Stimulated activated CD8-positive, alpha-beta memory T cell treated with anti-CD3 and anti-CD28 coated beads, Interleukin-7, amount 100 ng/mL, for 1 hour (primary cell): ENCODE measurements at places on chromosomes 4 and X.

- DNase-seq = no peak
These were observed 379.8 kb downstream of the DCAF12L2 start for GRCh38 chrX:125786316-125786715.

DNA sequence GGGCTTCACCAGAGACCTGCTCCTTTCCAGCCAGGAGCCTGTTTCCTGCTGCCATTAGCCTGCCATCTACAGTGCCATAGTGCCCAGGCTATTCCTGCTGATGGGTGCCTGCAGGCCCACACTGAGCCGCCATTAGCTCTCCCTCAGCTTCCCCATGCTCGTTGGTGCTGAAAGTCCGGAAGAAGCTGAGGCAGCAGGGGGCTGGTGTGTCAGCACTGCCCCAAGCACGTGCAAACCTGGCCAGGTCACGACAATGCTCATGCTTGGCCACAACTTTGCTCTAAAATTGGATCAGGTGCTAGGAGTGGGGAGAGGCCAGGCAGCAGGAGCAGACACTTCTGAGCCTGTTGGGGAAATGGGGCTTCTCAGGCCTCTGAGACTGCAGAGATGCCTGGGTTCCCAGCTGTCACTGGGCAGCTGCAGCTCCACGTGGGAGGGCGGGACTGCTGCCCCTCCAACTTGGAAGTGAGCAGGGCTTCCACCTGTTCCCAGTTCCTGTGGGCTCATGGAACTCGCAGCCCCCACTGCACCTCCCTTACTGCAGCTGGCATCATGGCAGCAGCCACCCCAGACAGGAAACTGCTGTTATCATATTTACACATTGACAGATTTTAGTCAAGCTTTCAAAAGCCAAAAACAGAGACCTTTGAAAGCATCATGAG, 913.9 kb downstream of the FSTL5 start:
- no peak for DNase-seq

DNA sequence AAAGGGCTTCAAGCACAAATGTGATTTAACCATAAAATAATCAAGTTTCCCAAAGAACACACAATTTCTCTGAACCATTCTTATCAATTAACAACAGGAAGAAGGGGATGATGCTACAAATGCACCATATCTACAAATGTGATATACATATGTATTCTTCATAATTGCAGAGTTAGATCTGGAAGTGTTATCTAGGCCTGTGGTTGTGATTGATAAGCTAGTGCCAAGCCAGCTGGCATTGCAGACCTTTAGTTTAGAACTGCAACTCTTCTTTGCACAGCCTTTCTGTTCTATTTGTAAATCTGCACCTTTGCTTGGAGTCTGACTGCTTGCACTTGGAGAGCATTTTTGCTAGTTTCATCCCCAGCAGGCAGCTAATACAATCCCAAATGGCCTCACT, 145.5 kb upstream of the NPY2R start:
- no peak for DNase-seq

- DNase-seq = no peak
These were observed 118.6 kb downstream of the LRBA start for GRCh38 chr4:150896497-150896896.

DNA sequence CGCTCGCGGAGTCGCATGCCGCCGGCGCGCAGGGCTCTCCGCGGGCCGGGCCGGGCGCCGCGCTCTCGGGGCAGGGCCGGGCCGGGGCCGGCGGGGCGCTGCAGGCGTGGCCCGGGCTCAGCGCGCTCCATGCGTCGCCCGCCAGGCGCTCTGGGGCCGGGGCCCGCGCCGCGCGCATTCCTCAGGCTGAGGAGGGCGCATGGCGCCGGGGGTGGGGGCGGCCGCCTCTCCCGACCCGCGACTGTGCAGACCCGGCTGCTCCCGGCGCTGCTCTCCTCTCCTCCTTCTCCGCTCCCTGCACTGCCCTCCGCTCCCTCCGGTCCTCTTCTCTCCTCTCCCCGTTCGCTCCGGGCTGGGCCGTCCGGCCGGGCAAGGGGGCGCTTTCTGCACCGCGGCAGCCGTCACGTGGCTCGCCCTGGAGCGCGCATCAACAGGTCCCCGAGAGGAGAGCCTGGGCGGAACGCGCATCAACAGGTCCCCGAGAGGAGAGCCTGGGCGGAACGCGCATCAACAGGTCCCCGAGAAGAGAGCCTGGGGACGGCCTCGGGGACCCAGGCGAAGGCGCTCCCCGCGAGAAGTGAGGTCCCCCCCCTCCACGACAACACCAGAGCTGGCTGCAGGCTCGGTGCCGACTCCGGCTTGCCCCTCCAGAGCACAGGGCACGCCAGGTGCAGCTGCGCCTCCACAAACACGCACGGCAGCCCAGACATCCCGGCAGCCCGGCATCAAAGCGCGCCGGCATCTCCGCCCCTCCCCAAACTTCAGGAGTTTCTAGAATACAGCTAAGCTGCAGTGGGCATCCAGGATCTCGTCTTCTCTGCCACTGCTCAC, 12.9 kb downstream of the PPP2R3B start:
- DNase-seq = no peak

DNA sequence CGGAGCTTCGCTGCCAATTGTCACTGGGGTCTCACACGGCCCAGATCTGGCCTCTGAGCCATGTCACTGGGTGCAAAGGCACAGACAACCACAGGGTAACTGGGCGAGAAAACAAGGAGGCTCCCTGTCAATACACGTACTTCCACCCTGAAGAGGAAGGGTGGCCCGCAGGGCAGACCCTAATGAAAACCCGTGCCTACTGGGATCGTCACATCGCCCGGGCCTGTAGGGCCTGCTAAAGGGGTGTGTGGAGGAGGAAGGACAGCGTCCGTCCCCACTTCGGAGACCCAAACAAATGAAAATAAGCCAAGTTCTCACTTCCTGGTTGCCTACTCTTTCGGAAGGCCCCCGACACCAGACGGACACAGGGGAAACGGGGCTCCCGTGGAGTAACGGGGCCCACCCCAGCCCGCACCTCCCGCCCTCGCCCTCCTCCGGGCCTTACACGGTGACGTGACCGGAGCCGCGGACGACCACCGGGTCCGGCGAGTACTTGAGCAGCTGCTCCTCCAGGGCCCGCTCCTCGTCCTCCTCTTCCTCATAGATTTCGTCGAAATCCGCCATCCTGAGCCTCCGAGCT, 578 bp downstream of the CHIC2 start:
- DNase-seq = peak; percentile 9

GRCh38 chr4:156888762-156889161, 82.8 kb downstream of the PDGFC start:
- DNase-seq = no peak

DNA sequence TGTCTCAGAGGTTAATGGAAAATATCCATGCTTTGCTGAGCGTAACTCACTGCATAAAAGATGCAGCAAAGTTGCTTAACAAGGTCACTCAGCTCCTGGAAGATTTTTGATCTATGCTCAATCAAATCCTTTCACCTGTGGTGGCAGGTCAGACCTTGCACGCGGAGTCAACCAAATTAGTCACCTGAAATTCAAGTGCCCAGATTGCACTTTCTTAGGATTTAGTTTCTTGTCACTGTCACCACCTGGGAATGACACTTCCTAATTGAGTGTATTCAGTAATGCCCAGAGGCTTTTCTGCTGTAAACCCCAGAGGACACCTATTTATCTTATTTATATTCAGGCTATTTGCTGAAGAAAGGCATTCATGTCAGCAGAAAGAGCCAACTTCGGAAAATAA, 215.8 kb upstream of the SMIM31 start:
- DNase-seq = no peak

DNA sequence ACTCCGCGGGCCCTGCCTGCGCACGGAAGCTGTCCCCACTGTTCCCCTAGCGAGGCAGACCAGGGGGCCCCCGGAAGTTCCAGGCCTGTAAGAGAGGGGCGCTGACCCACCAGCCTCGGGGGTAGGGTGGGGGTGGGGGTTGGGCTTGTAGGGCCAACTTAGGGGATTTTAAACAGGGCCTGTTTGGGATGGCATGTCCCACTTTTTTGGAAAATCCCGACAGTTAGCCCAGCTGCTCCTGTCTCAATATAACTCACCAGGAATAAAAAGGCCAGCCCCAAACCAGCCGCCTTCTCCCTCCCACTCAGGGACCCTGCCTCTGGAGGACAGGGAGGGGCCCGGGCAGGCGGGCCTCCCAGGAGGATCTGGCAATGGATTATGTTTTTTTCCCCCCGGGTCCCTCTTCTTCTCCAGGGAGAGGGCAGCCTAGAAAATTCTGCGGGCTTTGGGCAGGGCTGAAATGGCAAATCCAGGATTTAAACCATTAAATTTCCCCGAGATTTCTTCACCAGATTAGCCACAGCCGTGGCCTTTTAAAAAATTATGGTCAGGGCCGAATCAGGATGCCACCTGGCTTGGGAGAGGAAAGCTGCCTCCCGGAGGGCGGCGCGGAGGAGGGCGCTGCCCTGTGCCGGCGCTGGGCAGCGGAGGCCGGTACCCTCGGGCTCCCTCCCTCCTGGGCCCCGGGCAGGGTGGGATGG, 957 bp downstream of the PPP2R2C start:
- DNase-seq = no peak

DNA sequence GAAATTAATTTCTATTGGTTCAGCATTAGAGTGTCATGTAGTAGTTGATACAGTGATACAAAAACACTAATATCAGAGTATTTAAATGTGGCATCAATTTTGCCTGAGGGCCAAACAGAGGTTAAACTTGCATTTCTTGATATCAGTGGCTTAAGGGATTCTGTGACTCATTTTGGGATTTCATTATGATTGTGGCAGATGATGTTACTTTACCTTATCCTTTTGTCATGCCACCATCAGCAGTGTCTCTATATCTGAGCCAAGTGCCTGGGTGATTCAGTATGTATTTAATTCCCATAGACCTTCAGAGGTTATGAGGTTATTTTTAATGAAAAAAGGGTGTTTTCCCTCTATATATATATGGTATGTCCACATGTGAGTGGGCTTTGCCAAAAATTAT, 582.9 kb downstream of the ADGRL3 start:
- no peak for DNase-seq

- DNase-seq = no peak
These were observed 43.1 kb downstream of the ATG4A start for GRCh38 chrX:108134724-108135123.

DNA sequence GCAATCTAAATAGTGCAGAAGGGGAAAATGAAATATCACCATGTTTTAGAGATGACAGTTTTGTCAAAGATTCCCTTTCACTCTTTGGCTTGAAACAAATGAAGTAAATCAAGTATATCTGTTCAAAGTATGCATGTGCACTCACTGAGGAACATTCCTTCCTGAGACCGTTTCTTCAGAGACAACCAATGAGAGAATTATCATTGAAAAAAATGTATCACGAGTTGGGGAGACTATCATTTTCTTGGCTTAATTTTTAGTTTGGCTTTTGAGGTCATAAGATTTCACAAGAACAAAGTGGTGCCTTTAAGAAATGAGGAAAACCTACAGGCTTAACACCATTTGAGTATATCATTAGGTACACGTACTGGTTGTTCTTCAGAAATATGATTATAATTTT, 56.3 kb downstream of the PCDH7 start:
- DNase-seq = no peak

DNA sequence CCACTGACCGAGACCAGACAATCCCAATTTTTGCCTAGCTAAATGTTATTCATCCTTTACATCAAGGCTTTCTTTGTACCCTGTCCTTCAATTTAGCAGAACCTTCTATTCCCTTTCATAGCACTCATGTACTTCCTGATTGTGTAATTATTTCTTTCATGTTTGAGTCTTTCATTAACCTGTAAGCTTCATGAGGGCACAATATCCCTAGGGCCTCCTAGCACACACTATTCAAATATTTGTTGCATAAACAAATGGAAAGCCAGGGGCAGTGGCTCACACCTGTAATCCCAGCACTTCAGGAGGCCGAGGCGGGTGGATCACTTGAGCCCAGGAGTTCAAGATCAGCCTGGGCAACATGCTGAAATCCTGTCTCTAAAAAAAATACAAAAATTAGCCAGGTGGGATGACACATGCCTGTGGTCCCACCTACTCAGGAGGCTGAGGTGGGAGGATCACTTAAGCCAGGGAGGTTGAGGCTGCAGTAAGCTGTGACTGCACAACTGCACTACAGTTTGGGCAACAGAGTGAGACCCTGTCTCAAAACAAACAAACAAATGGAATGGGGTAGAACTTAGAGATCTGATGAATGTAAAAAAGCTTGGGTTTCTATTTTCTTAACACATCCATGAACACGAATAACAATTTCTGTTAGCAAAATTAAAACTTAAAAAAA, 59.0 kb downstream of the SAT1 start:
- no peak for DNase-seq

- DNase-seq = no peak
These were observed 45.8 kb downstream of the AREG start for GRCh38 chr4:74490736-74491135.

DNA sequence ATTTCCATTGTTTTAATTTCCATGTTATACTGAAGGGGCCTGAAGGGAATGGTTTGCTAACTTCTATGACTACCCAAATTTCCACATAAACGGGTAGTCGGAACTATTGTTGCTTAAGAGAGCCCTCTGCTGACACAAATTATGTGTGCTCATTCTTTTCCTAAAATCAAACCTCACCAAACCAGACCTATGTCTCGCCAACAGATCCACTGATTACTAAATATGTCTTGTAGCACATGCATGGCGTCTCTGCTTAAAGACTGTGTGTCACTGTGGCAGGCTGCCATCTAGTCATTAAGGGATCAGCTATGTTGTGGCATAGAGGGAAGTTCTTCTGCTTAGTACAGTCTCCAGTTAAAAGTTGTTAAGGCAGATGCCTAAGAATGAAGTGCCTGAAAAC, 25.1 kb downstream of the PIR start:
- no peak for DNase-seq

GRCh38 chrX:153611298-153612095, 12.6 kb upstream of the CCNQ start:
- no peak for DNase-seq

DNA sequence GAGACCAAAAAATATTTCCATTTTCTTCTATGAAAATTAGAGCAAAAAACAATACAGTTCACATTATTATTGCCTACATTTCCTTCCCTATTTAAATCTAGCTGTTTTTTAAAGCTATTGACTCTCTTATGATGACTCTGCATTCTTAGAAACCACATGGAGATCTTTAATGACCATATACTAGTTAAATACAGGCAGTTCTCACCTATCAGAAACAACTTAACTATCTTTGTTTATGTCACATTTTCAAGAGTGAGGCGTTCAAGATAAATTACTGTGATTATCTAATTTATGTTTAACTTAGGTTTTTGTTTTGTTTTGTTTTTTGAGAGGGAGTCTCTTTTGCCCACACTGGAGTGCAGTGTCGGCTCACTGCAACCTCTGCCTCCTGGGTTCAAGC, 3.0 kb downstream of the CISD2 start:
- DNase-seq = no peak
